ENCODE measurements at places on chromosomes 11 and 22.
A peak's percentile ranks its signal among the peaks of the same experiment; 100 is the strongest.

DNA sequence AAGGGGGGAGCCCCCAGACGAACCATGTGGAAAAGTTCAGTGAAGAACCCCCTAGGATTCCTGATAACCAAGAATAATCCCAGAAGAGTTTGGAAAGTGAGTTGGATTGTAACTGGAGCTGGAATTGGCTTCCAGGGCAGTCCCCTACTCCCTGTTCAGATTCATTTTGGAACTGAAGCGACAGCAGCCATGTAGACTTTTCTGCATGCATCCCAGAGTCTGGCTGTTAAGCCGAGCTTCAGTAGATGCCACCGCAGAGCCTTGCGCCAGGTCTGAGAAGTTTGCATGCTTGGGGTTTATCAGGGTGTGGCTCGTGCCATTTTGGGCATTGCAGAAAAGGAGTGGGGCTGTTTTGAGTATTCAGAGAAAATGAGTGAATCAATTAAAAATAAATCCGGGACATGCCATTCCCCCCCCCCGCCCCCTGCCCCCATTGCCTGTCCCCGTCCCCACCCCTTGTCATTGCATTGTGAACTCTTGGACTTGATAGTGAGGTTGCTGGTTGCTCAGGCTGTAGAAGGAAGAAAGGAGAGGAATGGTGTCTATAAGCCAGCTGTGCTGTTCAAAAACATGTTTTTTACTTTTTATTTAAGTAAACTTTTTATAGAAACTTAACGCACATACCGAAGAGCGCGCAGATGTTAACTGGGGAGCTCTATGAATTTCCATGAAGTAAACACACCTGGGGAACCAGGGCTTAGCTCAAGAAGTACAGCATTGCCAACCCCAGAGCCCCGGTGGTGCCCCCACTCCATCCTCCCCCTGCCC, 71.2 kb downstream of the LDLRAD3 start:
- H3K27me3 ChIP-seq: no peaks in the 10 kb centered on the region
- H3K4me3 ChIP-seq: no peak overlapping the region
- no peak for DNase-seq
- H3K27ac ChIP-seq: no peak overlapping the region
- no peaks in the 10 kb centered on the region for H3K4me1 ChIP-seq

DNA sequence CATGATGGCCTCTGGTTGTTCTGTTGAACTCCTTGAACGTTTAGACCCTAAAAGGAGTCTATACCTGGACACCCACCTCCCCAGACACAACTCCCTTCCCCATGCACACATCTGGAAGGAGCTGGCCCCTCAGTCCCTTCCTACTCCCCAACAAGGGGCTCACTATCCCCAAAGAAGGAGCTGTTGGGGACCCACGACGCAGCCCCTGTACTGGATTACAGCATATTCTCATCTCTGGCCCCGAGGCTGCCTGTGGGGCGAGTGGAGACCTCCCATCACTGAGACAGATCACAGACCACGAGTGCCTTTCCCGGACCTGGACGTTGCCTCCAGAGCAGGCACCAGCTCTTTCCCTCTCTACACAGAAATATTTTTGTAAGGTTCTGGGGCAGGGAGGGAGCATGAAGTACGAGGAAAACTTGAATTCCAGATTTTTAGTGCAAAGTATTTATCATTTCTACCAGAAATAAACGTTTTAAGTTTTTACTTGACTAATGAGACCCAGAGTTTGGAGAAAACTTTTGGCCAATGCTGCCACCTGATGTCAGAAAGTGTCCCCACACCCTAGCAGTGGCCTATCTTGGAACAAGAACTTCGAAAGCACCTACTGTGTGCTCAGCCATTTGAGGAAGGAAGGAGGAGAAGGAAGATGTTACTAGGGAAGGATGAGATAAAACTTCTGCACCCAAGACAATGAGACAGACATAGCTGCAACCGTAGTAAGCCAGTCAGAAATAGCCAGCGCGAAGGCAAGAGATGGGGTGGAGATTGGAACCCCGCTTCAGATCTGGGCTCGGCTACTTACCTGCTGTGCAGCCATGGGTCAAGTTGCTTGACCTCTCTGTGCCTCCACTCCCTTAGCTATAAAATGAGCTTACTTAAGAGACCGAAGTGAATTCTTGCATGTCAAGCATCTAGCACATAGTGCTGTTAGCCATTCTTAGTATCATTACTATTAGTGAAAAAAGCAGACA, 10.2 kb upstream of the POU2F3 start:
- no peak overlapping the region for H3K4me3 ChIP-seq
- no peaks in the 10 kb centered on the region for H3K36me3 ChIP-seq
- no peak for DNase-seq
- peaks cover 12% of the 10 kb centered on the region for H3K27me3 ChIP-seq
- no peak overlapping the region for H3K27ac ChIP-seq
- H3K4me1 ChIP-seq: peaks cover 3% of the 10 kb centered on the region

- no peak overlapping the region for H3K4me3 ChIP-seq
- no peak for DNase-seq
Measured at GRCh38 chr11:16015741-16016467, 340.4 kb downstream of the SOX6 start.

DNA sequence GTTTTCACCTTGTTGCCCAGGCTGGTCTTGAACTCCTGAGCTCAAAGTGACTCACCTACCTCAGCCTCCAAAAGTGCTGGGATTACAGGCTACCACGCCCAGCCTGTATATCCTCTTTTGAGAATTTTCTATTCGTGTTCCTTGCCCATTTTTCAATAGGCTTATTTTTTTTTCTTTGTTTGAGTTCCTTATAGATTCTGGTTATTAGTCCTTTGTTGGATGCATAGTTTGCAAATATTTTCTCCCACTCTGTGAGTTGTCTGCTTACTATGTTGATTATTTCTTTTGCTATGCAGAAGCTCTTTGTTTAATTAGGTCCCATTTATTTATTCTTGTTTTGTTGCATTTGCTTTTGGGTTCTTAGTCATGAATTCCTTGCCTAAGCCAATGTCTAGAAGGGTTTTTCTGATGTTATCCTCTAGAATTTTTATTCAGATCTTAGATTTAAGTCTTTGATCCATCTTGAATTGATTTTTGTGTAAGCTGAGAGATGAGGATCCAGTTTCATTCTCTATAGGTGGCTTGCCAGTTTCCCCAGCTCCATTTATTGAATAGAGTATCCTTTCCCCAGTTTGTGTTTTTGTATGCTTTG, 17.7 kb upstream of the ZBED5 start:
- no peak overlapping the region for H3K27ac ChIP-seq
- no peak for DNase-seq
- no peaks in the 10 kb centered on the region for H3K27me3 ChIP-seq
- no peaks in the 10 kb centered on the region for H3K36me3 ChIP-seq

- no peak overlapping the region for H3K27ac ChIP-seq
- H3K36me3 ChIP-seq: no peaks in the 10 kb centered on the region
- no peaks in the 10 kb centered on the region for H3K27me3 ChIP-seq
- H3K4me3 ChIP-seq: no peak overlapping the region
Measured at GRCh38 chr22:44780876-44781449, 28.6 kb downstream of the ARHGAP8 start.

- no peaks in the 10 kb centered on the region for H3K36me3 ChIP-seq
- peak within 1 kb of the TSS; percentile 44 for H3K4me3 ChIP-seq
- no peak within 1 kb of the TSS for H3K27ac ChIP-seq
- peaks cover 51% of the 10 kb centered on the region for H3K27me3 ChIP-seq
Measured at GRCh38 chr11:57649826-57650738, at the start of gene YPEL4. Gene YPEL4 (minus strand): TSS chr11:57649912. CDS start chr11:57647107, 2,805 bp downstream.

- no peak for DNase-seq
- peak overlapping the region; percentile 33 for H3K27ac ChIP-seq
- H3K4me3 ChIP-seq: no peak overlapping the region
- peaks cover 12% of the 10 kb centered on the region for H3K4me1 ChIP-seq
- no peaks in the 10 kb centered on the region for H3K36me3 ChIP-seq
Measured at GRCh38 chr11:123406441-123407129, 23.5 kb upstream of the GRAMD1B start.

DNA sequence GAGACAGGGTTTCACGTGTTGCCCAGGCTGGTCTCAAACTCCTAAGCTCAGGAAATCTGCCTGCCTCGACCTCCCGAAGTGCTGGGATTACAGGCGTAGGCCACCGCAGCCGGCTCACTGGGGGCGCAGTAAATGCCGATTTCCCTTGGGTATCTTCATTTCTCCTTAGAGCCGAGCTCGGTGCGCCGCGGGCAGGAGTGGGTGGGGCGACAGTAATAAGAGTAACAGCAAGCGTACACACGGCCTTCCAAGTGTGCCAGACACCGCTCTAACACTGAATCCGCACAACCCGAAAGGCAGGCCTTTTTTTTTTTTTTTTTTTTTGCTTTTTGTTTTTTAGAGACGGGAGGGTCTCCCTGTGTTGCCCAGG, 500 bp upstream of the ADSL start:
- peaks cover 13% of the 10 kb centered on the region for H3K36me3 ChIP-seq
- peak overlapping the region; percentile 65 for H3K4me3 ChIP-seq
- peak overlapping the region; percentile 95 for H3K27ac ChIP-seq

DNA sequence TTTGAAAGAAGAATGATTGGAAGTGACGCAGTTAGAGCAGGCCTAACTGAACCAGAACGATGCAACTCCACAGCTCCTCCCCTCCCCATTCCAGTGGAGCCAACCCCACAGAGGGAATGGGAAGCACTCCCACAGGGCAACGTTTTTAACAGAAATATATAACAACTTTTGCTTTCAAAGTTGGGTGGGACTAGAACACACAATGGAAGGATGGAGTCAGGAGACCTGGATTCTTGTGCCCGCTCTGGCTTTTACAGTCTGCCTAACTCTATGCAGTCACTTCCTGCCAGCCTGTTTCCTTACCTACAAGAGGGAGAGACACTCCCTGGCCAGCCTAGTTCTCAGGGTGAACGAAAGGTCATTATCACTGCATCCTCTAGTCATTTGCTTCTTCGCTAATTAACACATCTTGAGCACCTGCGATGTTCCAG, 75.5 kb downstream of the PACSIN2 start:
- H3K27ac ChIP-seq: no peak overlapping the region
- H3K36me3 ChIP-seq: no peaks in the 10 kb centered on the region
- no peak for DNase-seq
- H3K27me3 ChIP-seq: no peaks in the 10 kb centered on the region
- H3K4me1 ChIP-seq: peaks cover 30% of the 10 kb centered on the region

DNA sequence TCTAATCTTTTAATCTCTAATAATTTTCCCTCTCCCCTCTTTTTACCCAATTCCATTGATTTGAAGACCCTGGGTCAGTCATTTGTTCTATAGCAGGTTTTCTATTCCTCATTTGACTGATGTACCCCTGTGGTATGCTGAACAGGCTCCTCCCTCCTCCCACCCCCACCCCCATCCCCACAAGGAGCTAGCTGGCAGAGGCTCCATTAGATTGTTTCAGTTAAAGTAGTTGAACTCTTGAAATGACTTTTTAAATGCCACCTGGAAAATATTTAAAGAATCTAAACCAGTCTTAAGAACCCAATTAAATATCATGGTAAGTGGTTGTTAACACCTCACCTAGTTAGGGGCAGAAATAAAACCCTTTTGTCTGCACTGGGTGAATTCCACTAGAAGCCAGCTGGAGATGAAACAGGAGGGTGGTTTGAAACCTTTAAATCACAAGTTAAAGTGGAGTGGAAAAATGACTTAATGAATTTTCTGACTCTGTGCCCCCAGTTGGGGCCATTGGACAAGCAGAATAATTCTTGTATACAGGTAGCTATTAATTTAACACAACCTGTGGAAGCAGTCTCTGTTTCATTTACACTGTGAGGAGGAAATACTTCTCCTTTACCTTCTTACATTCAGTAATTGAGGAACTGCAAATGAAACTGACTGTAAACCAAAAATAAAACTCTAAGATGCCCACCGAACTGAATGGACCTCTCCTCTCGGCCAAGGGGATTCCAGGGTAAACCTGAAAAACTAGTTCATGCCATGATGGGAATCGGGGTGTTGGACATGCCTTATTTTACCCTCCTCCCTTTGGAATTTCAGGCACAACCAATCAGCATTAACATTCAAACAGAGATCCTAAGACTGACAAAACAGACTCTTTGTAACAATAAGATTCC, 30.7 kb downstream of the PRR5L start:
- no peak overlapping the region for H3K27ac ChIP-seq
- no peaks in the 10 kb centered on the region for H3K4me1 ChIP-seq
- DNase-seq: no peak
- H3K27me3 ChIP-seq: no peaks in the 10 kb centered on the region

DNA sequence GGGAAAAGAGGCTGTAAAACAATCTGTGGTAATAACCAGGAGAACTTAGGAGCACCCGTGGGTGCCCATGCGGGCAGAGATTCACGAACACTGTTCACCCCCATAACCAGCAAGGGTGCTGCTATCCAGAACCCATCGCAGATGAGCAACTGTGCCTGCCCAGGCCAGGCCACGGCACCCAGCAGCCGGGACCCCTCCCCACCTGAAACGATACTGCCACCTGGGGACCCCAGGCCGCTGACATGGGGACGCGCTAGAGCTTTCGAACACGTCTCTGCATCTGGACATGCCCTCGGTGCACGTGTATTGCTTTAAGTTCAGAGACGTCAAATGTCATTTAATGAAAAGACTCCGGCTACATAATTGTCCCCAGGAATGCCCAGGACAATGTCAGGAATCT, 14.3 kb upstream of the MUC2 start:
- DNase-seq: no peak
- no peaks in the 10 kb centered on the region for H3K27me3 ChIP-seq
- H3K4me1 ChIP-seq: no peaks in the 10 kb centered on the region
- H3K4me3 ChIP-seq: no peak overlapping the region
- no peak overlapping the region for H3K27ac ChIP-seq

- no peak for DNase-seq
- peak overlapping the region; percentile 87 for H3K27ac ChIP-seq
- H3K27me3 ChIP-seq: peaks cover 61% of the 10 kb centered on the region
- peak overlapping the region; percentile 59 for H3K4me3 ChIP-seq
- H3K4me1 ChIP-seq: peaks cover 38% of the 10 kb centered on the region
Measured at GRCh38 chr11:114059984-114060391, 477 bp downstream of the ZBTB16 start.

DNA sequence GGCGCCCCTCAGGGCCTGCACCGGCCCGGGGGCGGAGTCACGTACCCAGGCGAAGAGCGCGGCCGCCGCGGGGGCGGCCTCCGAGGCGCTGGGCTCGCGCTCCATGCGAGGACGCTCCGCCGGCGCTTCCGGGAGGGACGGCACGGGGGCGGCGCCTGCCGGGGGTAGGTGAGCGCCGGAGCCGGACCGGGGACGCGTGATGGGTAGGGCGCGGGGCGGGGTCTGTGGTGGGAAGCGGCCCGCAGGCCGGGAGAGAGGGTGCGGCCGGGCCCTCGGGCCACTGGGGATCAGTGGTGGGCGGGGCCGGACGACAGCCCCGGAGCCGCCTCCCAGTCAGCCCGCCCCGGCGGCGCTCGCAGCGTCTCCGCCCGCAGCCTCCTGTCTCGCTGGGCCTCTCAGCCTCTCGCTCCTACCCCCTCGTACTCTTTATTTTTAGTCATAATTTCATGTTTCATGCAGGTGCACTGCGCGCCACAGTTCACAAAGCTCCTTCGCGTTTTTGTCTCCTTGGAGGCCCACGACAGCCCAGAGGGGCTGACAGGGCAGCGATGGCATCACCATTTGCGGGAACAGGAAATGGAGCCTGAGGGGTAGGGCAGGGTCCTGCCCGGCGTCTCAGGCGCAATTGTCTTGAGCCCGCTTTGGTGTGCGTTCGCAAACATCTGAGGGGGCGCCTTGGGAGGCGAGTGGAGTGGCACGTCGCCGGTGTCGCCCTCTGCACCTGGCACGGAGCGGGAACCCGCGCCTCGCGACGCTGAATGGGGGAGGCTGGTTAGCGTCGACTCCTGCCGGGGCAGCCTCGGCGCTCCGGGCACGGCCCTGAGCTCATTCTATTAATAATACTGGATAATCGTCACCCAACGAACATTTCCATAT, at the start of gene SERGEF:
Gene SERGEF, minus strand, starts transcription at position 142 of the 876 bp plus-strand sequence. Its CDS starts 37 bp downstream, at position 105.
- peaks cover 7% of the 10 kb centered on the region for H3K4me1 ChIP-seq
- H3K27ac ChIP-seq: peak within 1 kb of the TSS; percentile 84
- H3K36me3 ChIP-seq: no peaks in the 10 kb centered on the region
- H3K27me3 ChIP-seq: no peaks in the 10 kb centered on the region

Measured in thymus (tissue), 14 donors.